Putamen (tissue), 1 donor: ENCODE measurements at places on chromosomes 16 and 17.
A peak's percentile ranks its signal among the peaks of the same experiment; 100 is the strongest.

DNA sequence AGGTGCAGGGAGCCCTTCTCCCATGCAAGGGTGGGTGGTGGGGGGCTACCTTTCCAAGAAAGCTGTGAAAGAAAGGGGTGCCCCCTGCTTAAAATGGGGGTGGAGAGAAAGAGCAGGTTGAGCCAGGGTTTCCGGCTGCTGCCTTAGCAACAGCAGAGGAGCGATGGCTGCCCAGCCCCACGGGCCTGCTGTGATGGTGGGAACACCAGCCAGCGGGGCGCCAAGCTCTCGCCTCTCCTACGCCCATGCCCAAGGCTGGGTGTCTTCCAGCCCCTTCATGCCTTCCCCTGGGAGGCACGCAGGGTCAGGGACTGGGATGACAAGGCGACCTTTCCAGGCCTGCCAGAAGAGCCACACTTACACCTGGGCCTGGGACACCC is 3.0 kb downstream of the FMNL1 start:
- DNase-seq = no peak

GRCh38 chr16:14668556-14669223 is 25.4 kb downstream of the PLA2G10 start:
- no peak for DNase-seq

- DNase-seq = no peak
Measured at GRCh38 chr16:35692824-35693223, 2233.4 kb downstream of the TP53TG3F start.

GRCh38 chr16:68800257-68800875 is 43.0 kb upstream of the TANGO6 start:
- DNase-seq = peak; percentile 79

GRCh38 chr16:75413951-75414350 is 19.4 kb downstream of the CFDP1 start:
- DNase-seq = no peak

- DNase-seq = no peak
Measured at GRCh38 chr16:77064037-77064436, 127.0 kb upstream of the MON1B start.

- DNase-seq = no peak
Measured at GRCh38 chr17:37016780-37017179, 68.0 kb downstream of the AATF start.

DNA sequence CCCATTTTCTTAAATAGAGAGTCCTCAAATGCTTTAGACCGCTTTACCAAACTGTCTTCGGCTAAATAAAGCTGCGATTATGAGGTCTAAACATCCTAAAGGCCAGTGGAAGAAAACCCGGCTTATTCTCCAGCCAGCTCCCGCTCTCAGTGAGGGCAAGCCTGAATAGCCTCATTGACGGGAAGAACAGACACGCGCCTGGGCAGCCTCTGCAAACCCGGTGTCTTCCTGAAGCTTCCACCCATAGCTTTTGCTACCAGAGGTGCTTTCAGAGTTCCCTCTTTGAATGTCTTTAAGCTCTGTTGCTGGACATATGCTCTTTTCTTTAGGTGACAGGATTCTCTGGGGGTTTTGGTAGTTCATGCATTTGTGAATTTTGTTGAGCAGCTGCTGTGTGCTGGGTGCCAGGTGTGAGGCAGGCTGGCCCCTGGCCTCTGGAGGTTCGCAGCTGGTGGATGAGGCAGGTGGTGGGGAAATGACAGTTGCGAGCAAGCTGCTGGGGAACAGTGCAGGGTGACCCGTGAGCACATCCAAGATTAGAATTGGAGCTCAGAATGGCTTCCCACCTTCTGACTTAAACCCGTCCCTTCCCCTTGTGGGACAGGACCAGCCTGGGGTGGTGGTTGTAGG is 44.7 kb downstream of the CRISPLD2 start:
- peak; percentile 28 for DNase-seq

DNA sequence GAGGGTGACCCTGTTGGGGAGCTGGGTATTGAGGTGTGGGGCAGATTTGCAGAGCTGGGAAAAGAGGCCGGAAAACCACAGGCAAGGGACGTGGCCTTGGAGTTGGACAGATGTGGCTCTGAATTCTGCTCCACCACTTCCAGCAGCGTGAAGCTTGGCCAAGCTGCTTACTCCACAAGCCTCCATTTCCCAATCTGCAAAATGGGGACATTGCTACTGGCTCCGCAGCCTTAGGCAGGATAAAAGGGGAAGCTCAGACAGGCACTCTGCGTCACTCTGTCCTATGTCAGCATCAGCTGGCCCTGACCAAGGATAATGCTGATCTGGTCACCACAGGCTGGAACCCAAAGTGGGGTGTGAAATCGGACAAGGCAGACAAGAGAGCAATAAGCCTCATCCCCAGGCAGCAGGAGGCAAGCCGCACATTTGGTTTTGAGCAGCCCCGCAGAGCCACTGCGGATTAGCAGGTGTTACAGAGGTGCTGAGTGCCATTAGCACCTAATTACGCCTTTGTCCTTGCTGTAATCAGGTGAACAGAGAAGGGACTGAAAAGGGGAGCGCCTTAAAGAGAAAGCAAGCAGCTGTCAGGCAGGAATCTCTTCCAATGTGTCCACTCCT is 54.8 kb downstream of the SDK2 start:
- no peak for DNase-seq

DNA sequence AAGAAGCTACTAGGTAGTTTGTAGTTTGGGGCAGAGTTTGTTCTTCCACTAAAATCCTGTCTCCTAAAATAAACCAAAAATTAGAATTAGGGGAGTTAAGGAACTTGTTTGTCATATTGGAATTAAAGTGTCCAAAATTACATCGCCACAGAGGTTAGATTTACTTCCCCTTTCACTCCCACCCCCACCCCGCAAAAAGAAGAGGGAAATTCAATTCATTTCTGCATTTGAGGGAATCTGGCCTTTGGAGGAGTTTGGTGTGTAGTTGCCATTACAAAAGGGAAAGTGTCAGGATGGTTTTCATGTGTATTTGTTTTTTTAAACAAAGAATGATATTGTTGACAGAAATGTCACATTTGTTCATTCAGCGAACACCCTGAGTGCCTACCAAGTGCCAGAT is 5.8 kb downstream of the TMEM97 start:
- DNase-seq = no peak

- DNase-seq = no peak
Measured at GRCh38 chr16:19858340-19859018, 26.2 kb downstream of the GPRC5B start.

GRCh38 chr17:1478418-1478817 is 14.1 kb downstream of the MYO1C start:
- no peak for DNase-seq

- DNase-seq = no peak
Measured at GRCh38 chr17:29905086-29905878, 24.7 kb downstream of the SSH2 start.

DNA sequence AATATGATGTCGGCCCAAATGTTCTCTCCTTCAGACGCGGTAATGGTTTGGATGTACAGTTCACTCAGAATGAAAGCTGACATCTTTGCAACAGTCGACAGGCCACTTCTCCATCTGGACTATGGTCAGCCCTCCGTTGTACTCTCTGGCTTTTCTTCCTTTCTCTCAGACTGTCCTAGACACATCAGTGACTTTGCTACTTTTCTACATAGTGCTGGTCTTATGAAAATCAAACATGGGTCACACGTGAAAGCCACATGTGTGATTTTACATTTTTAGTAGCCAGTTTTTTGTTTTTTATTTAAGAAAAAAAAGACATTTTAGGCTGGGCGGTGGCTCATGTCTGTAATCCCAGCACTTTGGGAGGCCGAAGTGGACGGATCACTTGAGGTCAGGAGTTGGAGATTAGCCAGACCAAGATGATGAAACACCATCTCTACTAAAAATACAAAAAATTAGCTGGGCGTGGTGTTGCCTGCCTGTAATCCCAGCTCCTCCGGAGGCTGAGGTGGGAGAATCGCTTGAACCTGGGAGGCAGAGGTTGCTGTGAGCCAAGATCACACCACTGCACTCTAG is 644.1 kb downstream of the KCNJ2 start:
- DNase-seq = no peak
